ENCODE measurements at places on chromosomes 13 and 19.

GRCh38 chr13:77062097-77062496, 35.1 kb upstream of the FBXL3 start:
- DNase-seq = no peak

DNA sequence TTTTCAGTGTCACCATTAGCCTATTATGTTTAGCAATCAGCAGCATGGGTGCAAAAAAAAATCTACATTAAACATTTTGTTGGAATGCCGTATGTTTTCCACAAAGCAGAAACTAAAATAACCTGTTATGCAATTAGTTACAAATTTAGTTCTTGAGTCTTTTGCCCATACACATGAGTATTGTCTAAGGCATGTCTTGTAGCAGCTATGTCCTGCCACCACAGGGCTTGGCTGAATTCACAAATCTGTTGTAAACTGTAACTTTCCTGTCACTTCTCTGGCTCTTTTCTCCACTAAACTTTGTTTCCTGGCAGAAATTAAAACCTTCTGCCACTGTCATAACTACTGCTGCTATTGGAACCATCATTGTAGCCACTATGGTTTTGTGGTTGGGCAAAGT, 277.9 kb upstream of the SPRY2 start:
- no peak for DNase-seq

GRCh38 chr13:41597348-41598041, 140.1 kb downstream of the RGCC start:
- DNase-seq = no peak

DNA sequence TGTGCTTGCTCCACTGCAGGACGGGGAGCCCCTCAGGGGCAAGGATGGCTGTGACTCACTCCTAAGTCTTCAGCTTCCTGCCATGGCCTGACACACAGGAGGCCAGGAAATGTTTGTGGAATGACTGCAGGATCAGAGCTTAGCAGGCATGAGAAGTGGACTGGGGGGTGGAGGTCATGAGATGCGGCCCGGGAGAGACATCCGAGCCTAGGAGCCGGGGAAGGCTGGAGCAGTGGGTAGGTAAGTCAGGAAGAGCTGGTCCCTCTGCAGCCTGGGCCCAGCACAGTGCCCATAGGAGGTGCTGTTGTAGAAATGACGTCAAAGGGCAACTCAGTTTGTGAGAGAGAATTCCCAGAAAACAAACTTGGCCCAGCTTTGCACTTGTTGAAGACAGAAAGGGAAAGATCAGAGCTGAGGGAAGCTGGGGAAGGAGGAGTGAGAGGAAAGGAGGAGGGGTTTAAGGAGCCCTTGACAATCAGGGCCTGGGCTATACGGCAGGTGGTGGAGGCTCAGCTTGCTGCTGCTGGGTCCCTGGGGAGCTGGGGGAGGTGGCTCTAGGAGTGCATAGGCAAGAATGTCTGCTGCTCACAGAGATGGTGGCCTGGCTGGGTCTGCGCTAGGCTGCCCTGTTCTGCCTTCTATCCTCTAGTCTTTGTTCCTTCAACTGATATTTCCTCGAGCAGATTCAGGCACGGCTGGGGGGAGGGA, 18.5 kb downstream of the POU2F2 start:
- DNase-seq = no peak

DNA sequence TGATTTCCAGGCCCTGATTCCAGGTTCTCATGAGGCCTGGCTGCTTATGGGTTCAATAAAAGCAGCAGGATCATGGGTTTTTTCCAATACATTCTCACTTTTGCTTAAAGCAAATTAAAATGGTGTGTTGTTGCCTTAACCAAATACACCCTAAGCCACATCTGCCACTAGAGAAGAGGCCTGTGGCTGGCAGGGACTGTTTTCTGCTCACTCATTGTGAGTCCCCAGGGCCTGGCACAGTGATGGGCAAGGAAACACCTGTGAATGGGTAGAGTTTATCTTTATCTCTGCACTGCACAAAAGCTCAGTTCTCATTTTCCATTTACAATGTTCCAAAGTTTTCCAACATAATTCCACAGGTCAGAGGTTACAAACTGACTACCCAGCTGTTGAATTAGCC, 726.0 kb downstream of the UQCRFS1 start:
- DNase-seq = no peak

- no peak for DNase-seq
These were observed 15.1 kb downstream of the TM9SF2 start for GRCh38 chr13:99516153-99516929.

DNA sequence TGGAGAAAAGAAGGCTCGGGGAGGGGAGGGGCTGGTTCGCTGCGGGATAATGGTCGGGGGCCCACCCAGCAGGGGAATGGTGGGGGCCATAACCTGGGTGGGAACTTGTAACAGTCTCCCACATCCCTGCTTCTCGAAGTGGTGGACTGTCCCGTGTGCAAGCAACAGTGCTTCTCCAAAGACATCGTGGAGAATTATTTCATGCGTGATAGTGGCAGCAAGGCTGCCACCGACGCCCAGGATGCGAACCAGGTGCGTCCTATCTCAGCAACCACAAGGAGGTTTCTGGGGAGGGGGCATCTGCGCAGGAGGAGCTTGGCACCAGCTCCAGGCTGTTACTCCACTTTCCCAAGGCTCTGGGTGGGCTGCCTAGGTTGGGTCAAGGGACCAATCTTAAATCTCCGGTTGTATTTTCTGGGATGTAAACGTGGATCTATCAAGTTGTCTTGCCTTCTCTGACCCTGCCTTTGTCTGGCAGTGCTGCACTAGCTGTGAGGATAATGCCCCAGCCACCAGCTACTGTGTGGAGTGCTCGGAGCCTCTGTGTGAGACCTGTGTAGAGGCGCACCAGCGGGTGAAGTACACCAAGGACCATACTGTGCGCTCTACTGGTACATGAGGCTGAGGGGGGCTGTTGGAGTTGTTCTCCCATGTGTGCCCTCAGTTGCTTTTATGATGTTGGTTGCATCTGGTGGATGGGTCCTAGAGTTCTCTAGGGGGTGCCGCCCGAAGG, 1.6 kb downstream of the TRIM28 start:
- no peak for DNase-seq

DNA sequence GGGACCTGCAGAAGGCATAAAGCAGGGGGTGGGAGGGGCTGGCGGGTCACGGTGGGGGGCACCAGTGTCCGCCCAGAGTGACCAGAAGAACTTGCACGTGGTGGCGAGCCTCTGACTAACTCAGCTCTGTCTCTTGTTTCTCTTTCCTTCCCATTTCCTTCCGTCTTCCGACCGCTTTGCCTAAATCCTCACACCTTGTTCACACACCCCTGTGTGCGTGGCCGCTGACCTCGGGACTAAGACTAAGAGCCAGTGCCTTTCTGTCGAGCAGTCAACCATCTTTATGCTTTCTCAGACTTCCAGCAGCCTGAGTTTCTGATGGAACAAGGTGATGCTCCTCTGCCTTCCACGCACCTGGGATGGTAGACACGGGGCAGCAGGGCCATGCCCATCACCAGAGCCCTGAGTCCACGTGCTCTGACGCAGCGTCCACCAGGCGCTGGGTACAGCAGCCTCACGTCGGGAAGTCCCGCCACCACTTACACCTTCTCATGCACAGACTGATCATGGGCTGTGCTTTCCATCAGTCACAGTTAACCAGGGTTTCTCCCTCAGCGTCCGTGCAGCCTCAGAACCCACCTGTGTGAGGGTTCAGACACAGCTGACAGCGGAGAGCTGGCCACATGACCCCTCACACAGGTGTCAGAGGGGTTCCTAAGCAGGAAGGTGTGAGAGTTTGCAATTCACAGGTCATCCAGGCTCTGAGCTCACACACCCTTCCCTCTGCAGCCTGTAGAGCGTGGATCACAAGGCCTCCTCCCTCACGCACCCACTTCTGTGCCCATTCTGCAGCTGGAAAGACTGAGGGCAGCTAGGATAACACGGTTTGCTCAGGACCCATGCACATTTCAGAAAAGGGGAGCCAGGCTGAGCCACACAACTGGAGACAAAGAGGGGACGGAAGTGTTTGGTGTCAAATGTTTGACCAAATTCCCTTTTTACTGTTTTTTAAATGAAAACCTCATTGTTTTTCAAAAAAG, 90.7 kb upstream of the MCF2L start:
- DNase-seq = no peak

GRCh38 chr13:66855131-66855530, 375.0 kb downstream of the PCDH9 start:
- no peak for DNase-seq

DNA sequence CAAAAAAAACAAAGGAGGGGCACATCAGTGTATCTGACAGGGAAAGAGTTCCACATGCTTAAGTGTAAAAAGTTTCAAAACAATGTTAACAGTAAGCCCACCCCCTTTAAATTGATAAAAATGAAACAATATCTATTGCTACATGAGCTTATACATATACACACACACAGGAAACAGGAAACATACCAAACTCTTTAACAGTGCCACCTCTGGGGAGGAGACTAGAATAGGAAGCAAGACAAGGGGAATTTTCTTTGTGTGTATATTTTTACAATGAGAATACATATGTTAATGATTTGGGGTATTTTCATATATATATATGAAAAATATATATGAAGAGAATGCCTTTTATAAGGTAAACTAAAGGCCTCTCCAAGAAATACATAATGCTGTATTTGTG, 44.7 kb downstream of the TPT1 start:
- no peak for DNase-seq

- DNase-seq = no peak
These were observed 870 bp upstream of the UNC13A start for GRCh38 chr19:17688853-17689595.

DNA sequence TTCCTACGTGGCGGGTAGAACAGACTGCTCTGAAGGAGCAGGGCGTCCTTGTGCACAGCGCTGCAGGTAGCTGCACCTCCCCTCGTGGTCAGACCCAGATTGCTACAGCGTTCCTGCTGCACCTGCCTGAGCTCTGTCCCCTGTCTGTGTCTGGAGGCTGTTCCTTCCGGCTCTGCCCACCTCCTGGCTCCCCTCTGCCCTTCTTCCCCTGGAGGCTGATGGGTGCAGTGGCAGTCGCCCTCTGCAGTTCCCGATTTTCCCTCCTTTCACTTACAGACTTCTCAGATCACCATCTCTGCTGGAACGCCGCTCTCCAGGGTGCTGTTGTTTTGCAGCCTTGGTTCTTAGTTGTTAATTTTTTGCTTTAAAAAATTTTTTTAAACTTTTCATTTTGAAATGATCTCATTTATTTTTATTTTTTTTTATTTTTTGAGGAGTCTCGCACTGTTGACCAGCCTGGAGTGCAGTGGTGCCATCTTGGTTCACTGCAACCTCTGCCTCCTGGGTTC, 53.6 kb downstream of the SMARCA4 start:
- no peak for DNase-seq

GRCh38 chr19:34171539-34171876, 796 bp upstream of the LSM14A start:
- no peak for DNase-seq

DNA sequence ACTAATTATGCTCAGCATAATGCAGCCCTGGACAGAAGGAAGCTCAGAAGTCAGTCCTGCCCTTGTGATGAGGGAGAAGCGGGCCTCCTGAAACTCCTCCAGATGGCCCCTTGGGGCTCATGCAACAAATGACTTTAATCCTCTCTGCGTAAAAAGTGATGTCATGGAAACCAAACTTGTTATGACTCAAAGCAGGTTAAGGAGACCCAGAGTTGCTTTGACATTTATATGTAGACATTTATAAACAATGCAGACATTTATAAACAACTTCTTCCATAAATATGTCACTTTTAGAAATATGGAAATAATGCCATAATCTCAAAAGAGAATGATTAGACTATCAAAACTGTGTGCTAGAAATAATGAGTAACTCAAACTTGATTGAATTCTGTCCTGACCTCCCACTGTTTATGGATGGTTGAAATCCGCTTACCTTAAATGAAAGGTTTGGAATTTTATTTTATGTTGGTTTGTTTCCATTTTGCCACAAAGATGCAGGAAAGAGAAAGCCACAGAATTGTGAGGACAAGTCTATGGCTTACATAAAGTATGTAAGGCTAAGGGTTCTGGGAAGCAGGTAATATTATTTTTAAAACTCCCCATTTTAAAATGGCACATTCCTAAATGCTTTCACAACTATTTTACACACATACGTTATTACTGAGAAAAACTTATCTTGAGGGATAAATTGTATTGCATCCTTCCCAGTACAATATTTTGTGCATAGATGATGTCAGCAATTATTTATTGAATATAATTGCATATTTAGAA, 73.7 kb downstream of the CYSLTR2 start:
- peak; percentile 52 for DNase-seq

DNA sequence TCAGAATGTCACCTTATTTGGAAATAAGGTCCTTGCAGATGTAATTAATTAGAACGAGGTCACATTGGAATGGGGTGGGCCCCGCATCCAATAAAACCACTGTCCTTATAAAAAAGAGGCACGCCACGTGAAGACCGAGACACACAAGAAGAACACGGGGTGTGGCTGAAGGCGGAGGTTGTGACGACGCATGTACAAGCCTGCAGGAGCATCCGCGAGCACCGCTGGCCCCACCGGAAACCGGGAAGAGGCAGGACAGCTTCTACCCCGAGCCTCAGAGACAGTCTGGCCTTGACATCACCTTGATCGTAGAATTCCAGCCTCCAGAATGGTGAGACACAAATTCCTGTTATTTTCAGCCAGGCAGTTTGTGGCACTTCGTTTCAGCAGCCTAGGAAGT, 177.9 kb downstream of the COL4A1 start:
- DNase-seq = no peak

DNA sequence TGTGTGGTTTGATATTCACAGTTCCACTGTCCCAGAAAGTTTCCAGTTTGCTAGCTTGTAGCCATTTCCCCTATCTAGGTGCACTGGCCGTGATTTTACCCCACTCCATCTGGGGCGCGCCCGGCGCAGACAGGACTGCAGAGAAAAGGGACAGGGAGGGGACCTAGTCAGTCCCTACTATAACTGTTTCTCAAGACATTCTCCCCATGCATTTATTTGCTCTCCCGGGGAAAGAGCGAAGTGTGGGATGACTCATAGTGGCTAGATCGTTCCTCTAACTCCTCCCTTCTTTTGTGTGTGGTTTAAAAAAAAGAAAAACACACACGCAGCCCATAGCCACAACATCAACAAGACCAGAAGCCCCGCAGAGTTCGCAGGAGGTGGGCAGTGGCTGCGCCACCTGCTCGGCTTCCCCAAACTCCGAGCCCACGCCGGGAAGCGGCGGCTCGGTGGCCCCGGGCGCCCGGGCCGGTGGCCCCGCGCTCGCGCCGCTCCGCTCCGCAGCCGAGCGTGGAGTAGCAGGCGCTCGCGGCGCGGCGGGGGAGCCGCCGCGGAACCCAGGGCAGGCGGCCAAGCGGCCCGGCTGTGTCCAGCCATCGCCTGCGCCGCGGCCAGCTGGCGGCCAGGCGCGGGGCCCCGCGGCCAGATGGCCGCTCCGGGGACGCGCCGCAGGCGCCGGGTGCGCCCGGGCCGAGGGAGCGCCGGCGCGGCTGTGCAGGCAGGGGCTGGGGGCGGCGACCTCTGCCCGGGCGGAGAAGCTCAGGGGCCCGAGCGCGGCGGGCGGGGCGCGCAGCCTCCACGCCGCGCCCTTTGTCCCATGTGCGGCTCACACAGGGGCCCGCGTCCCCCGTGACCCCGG, 653 bp downstream of the TMTC4 start:
- peak; percentile 62 for DNase-seq

- no peak for DNase-seq
These were observed 16.8 kb downstream of the LTBP4 start for GRCh38 chr19:40617961-40618360.

- no peak for DNase-seq
These were observed 15.2 kb downstream of the ZNF221 start for GRCh38 chr19:43966079-43966694.

All from muscle of back (tissue), 13 donors.